ENCODE measurements at places on chromosomes 16 and 17.

DNA sequence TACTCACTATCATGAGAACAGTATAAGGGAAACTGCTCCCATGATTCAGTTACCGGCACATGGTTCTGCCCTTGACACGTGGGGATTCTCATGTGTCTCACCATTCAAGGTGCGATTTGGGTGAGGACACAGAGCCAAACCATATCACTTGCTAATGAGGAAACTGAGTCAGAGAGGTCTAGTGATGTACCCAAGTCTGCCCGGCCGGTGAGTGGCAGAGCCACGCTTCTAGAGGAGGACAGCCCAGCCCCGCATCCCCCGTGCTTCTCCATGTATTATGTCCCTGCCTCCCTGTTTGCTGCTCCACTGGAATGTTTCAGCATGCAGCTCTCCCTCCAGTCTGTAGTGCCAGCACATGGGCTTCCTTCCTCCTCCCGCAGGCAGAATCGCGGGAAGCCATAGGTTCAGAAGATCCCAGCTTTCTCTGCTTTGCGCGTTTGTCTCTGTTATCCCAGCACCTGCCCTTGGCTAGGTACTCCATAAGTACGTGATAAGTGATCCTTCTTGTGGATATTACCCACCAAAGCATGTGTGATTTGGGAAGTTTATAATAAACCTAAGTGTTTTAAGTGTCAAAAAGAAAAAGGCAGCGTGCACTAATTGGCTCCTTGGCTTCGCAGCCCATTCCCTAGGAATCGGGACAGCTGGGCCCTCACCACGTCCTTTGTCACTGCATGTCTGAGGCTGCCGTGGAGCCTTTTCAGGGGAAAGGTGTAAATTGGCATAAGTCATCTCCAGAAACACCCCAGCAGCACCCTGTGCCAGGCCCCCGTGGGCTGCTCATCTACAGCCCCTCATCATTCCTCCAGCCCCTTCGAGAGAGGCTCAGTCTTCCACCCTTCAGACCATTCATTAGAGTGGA lies 103.8 kb downstream of the CLEC16A start:
- no peak for DNase-seq

GRCh38 chr16:87052506-87052905 lies 264.7 kb downstream of the C16orf95 start:
- DNase-seq, result no peak

DNA sequence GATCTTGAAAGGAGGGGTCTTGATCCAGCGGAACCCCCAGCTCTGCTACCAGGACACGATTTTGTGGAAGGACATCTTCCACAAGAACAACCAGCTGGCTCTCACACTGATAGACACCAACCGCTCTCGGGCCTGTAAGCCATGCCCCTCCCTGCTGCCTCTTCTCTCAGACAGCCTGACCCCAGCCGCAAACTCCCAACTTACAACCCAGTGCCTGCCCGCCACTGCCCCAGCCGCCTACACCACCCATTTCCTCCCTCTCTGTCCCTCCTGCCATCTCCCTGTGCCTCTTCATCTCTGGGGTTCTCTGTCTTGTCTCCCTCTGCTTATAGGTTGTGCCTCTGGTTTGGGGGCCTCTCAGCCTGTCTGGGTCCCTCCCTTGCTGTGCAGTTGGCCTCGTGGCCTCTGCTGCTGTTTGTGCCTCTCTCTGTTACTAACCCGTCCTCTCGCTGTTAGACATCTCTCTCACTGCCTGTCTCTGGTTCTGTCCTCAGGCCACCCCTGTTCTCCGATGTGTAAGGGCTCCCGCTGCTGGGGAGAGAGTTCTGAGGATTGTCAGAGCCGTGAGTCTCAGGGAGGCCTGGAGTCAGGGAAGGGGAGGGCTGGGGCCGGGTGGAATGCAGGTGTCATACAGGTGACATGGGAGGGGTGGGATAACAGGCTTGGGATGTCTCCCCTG lies 9.6 kb downstream of the ERBB2 start:
- DNase-seq, result no peak

- peak; percentile 64 for DNase-seq
Measured at GRCh38 chr16:88743693-88744576, 37.6 kb downstream of the CTU2 start.

GRCh38 chr16:7458144-7458543 lies 125.5 kb downstream of the RBFOX1 start:
- DNase-seq, result no peak

GRCh38 chr16:74771656-74772315 lies 2.8 kb downstream of the FA2H start:
- no peak for DNase-seq

GRCh38 chr17:79837888-79838521 lies 1.2 kb downstream of the CBX4 start:
- no peak for DNase-seq

DNA sequence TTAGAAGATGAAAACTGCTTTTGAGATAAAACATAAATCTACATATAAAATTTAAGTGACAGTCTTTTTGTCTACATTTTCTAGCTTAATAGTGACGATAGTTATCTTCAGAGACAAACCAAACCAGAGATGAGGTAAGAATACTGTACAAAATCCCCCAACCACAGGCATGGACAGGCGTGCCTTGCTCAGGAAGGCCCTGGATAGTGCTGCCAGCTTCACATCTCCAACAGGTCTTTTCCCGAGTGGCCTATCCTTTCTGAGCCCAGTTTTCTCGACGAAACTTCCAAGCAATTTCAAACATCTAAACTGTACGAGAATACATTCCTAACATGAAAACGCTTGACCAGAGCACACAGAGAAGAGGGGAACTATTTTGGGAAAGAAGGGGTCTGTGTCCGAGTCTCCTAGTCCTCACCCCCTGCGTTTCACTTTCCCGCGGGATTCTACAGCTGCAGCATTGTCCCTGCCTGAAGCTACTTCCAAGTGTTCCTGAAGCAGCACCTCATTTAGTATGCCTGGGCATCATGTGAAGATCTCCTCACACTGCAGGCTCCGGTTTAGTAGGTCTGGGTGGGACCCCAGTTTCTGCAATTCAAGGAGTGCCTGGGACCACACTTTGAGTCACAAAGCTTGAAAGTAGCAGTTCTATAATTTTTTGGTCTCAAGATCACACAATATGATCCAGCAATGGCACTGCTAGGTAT lies 37.8 kb downstream of the GNA13 start:
- no peak for DNase-seq

DNA sequence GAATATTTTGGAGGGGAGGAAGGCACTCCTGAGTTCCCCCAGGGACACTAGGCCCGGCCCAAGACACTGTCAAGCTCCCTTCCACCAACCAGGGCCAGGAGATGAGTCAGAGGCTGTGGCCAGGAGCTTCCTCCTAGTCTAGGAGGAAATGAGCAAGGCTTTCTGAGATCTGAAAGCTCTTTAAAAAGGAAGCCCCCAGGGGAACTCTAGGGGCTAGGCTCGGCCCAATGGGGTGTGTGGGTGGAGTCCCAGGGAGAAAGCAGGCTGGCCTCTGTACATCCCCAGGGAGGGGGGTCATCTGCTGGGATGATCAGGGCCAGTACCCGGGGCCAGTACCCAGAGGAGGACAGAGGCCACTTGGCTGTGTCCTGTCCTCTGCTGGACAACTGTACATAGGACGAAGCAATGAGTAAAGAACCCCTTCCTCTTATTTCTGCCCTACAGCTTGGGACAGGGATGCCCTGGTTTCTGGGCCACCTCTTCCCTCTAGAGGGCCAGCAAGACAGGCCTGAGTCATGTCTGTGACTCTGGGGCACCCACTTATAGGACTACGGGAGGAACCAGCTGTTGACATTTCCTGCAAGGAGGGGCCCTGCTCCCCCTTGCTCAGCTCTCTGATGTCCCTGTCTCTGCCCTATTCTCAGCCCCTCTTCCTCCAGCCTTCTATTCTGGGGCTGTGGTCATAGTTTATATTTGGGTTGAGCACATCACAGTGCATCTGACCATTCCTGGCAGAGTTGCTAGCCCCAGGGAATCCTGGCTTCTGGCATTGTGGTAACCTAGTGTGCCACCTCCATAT lies 2.7 kb downstream of the FHOD1 start:
- peak; percentile 71 for DNase-seq

GRCh38 chr17:72656130-72656763 lies 436.2 kb downstream of the SLC39A11 start:
- no peak for DNase-seq

GRCh38 chr16:23692190-23692837 lies 13.6 kb downstream of the PLK1 start:
- DNase-seq, result no peak

DNA sequence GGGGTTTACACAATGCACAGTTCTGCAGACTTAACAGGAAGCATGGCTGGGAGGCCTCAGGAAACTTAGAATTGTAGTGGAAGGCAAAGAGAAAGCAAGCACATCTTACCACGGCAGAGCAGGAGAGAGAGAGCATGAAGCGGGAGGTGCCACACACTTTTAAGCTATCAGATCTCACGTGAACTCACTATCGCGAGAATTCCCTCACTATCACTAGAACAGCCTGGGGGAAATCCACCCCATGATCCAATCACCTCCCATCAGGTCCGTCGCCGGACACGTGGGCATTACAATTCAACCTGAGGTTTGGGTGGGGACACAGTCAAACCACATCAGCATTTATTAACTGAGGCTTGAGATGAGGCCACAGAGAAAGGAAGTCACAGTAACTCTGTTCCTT lies 326.7 kb downstream of the C16orf95 start:
- DNase-seq, result no peak

- DNase-seq, result no peak
Measured at GRCh38 chr16:4846503-4846900, 586 bp downstream of the GLYR1 start.

DNA sequence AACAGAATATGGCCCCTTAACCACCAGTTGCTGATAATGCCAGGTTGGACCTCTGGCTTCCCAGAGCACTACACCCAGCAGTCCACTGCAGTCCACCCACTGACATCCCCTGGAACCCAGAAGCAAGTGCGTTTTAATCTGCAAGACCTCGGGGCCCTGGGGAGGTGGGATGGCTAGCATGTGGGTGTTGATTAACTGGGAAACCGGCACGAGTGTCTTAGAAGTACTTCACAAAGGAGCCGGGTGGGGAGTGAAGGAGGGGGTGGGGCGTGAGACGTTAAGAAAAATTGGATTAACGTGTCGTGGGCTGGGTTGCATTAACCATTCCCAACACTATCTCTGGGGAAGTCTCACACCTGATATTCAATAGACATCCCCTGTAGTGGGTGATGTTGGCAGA lies 6.1 kb upstream of the HIC1 start:
- DNase-seq, result no peak

Measured in activated gamma-delta T cell treated with anti-CD3 and anti-CD28 coated beads, Interleukin-2, amount 50 U/mL, for 16 hours (primary cell).